ENCODE measurements at places on chromosomes 3 and 15.

GRCh38 chr3:41482134-41482533, 282.8 kb downstream of the CTNNB1 start:
- no peak for DNase-seq

DNA sequence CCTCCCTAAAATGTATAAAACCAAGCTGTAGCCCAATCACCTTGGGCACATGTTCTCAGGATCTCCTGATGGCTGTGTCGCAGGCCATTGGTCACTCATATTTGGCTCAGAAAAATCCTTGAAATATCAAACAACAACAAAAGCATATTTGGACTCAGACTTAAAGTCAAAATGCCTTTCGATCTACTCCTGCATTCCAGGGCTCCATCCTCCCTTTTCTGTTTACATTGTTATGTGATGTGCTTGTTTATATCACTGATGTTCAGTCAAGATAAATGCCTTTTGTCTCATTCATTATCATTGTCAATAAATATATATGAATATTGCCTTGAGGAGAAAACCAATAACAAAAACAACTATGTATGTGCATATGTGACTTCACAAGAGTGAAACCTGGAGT, 31.7 kb downstream of the HGD start:
- DNase-seq, result no peak

- DNase-seq, result no peak
These were observed 104.7 kb upstream of the ADPGK start for GRCh38 chr15:72888211-72888610.

DNA sequence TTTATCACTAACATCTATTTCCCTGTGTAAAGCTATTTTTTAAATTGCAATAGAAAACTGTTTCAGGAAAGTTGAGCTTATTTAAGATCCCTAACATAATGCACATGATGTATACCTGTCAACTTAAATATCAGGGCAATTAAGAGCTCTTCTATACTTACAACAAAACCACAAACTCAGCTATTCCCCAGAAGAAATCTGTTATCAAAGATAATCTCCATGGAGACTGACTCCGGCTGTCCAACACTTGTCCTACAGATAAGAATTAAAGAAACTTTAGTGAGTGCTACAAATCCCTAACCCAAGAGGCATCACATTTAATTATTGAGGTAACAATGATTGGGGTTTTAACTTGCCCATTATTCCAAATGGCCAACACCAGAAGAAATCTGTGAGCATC, 3.4 kb downstream of the SELENOK start:
- no peak for DNase-seq

DNA sequence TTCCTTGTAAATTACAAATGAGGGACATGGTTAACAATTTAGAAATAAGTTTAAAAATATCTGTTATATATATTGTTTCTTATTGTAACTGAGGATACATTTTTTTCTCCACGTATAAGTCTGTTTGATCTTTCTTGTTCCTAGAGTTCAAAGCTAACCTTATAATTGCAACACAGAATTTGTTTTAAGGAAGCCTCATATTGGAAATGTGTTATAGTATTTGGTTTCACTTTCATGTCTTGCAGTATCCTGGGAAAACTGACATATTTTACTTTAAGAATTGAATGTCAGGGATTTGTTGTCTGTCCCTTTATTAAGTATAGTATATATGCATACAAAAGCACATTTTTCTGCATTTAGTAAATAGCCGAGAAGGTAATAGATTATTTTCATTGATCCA, 23.5 kb upstream of the NIT2 start:
- DNase-seq, result no peak

- DNase-seq, result no peak
These were observed 316.2 kb upstream of the UMPS start for GRCh38 chr3:124413989-124414598.

DNA sequence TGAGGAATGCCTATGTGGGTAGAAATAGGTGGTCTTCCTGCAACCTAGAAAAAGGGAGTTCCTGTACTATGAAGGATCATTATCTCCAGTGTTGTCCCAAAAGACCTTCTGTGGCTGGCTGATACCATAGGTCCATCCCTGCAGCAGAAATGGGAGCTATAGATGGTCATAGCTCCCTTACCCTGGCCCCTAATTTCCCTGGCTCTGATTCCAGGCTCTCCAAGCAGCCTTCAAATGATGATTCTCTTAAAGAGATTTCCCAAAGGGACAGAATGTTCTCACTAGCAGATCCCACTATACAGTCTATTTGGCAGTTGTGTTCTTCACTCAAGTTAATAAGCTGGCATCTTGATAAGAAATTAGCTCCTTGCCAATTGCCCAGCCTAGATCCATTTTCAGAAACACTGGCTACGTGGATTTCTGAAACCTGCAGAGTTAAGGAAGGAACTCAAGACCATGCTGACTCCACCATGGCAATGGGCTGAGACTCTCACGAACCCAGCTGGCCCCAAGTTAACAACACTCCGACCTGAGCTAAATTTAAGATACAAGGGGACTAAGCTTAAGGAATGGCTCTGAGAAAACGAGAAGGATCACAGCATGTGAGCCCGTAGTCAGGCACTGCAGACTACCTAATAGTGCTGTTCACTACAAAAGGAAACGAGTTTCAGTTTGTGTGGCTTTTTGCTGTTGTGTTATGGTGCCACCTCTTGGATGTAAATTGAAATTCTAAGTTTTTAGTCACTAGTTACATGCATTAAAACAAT, 11.4 kb downstream of the C15orf40 start:
- no peak for DNase-seq

GRCh38 chr15:63501256-63502089, 2.9 kb upstream of the USP3 start:
- DNase-seq, result no peak

- DNase-seq, result no peak
These were observed 52.8 kb downstream of the HERC1 start for GRCh38 chr15:63780969-63781368.

DNA sequence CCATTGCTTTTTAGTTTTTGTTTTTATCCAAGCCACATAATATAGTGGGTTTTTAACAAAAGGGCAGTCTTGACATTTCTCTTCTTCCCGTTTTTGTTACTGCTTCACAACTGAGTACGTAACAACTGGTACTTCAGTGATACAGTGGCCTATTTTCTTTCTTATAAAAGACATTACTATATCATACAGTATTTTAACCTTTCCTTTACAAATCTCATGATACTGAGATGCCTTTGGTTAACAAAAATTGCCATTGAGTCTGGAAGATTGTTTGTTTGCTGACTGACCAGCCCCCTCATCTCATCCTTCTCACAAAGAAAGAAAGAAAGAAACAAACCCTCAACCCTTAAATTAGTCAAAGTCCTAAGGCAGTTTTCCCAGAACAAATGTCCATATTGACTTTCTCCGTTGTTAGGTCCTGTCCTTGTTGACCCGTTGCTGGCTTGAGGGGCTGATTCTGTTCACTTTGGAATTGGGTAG, 77.0 kb upstream of the SAMMSON start:
- DNase-seq, result no peak

DNA sequence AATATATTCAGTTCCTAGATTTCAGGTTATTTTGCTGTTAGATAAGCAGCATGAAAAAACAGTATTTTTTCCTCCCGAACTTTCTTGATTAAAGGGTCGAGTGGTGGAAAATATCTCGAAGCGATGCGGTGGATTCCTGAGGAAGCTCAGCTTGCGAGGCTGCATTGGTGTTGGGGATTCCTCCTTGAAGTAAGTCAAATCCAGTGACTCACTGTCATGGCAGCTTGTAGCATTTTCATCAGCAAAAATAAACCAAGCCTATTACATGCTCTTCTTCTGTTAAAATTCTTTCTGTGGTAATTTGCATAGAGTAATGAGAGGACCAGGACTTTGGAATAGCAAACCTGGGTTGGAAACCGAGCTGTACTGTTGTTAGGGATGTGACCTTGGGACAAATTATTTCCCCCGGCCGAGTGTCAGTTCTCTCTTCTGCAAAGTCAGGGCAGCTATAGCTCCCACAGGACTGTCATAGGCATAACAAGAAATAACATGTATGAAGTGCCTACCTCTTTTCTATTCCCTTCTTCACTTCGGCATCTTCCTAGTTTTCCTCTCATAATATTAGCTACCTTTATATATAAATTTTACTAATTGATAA, 75.6 kb downstream of the UBP1 start:
- no peak for DNase-seq

- DNase-seq, result no peak
These were observed 58.2 kb downstream of the FGD5 start for GRCh38 chr3:14876921-14877333.

DNA sequence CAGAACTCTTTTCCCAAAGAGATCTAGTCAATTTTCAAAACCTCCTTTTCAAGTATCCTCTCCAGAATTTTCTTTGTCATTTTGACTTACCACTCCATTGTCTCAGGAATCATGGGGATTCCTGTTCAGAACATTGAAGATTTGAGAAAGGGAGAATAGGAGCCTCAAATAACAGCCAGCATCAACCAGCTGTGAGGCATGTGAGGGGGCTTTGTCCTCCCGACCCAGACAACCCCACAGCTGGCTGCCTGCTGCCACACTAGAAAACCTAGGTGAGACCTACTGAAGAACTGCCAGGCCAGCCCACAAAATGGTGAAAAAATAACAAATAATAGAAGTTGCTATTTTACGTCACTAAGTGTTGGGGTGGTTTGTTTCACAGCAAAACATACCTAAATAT, 5.9 kb upstream of the ARHGEF26 start:
- no peak for DNase-seq

DNA sequence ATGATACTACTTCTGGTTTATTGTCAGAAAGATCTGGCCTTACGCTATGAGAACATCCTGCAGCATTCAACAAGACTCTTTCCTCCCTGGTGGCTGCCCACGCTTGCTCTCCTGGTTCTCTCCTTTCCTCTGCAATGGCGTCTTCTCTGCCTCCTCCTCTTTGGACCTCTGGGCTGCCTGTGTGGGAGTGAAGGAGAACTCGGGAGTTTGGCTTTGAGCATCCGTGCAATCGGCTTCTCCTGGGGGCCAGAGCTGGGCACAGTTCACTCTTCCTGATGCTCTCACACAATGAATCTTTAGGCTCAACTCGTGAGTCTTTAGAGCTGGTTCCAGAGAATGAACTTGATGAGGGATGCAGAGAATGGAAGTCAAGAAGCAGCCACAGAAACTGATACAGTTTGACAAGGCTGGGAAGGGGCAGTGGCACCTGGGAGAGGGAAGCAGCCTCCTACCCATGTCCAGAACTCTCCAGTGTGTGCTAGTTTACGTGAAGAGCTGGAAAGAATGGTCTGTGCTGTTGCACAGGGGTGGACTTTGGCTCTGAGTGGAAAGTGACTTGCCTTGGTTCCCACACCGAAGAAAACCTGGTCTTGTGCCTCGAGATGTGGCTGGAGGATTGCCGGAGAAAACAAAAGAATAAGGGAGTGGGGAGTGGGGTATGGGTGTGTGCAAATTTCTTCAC, 37.9 kb downstream of the RPLP1 start:
- no peak for DNase-seq

GRCh38 chr15:52552303-52552702, 16.5 kb downstream of the ARPP19 start:
- DNase-seq, result no peak

DNA sequence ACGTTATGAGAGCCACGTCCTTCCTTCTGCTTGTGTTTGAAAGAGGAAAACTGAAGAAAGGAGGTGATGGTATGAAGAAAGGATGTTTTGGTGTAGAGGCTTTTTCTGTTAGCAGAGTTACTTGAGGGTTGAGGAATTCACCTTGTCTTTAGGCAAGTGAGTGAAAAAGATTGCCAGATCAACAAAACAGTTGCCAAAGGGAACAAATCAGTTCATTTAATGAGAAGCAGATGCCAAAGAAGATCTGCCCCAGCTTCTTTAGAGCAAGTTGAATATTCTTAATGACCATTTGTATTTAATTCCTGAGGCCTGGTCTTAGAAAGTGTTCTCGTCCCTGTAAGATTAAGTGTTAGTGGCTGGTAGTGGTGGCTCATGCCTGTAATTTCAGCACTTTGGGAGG, 2.6 kb downstream of the CHCHD6 start:
- no peak for DNase-seq

- DNase-seq, result no peak
These were observed 53.8 kb upstream of the SENP5 start for GRCh38 chr3:196813903-196814302.

- no peak for DNase-seq
These were observed 193.2 kb downstream of the GOLGA6L6 start for GRCh38 chr15:20348291-20348899.

DNA sequence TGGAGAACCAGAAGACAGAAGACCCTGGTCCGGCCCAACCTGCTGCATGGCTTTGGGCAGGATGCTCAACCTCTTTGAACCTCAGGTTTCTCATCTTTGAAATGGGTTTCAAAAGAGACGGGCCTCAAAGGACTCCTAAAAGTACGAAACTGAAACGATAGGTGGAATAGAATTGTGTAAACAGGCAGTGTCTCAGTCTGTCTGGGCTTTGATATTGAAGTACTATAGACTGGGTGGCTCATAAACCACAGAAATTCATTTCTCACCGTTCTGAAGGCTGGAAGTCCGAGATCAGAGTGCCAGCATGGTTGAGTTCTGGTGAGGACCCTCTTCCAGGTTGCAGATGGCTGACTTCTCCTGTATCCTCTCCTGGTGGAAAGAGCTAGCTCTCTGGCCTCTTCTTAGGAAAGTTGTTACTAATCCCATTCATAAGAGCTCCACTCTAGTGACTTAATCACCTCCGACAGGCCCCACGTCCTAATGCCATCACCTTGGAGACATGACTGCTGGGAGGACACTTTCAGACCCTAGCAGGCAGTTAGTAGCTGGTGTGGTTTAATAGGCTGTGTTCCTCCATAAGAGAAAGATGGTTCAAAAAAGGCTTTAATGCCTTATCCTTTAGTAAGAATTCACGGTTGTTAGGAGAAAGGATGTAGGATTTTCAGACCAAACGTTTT, 35.7 kb downstream of the SSUH2 start:
- no peak for DNase-seq

GRCh38 chr3:60047426-60048200, 997.8 kb upstream of the CFAP20DC start:
- DNase-seq, result no peak

DNA sequence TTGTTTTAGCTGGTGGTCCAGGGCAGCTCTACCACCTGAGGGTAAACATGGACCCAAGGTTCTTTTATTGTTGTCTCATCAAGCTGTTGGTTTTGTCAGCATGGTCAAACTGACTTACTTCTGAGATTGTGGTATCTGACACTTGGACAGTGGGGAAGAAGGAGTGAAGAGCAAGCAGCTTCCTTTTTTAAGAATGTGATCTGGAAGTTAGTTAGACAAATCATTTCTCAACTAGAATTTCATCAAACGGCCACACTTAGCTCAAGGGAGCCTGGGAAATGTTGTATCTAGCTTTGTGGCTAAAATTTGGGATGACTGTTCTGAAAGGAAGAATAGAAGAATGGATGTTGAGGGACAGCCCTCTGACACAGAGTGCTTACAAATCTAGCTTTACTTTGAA, 215.2 kb downstream of the ZNF621 start:
- no peak for DNase-seq

DNA sequence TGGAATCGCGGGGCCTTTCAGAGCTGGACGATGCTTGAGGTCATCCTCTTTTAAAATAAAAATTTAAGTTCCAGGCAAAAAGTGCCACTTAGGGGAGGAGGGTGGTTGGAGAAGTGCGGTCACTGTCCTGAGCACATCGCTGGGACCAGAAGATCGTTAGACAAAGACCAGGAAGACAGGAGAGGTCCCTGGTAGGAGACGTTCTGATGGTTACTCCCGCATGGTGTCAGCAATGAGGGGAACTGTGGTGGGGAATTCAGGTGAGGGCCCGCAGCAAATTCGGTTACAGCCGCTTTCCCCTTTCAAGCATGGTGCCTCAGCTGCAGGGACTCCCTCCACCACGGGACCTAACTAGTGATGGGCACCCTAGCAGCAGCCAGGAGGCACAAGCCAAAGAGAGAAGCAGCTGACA, 1.0 kb upstream of the ISY1 start:
- no peak for DNase-seq
